ENCODE measurements at places on chromosomes 2 and 18.

DNA sequence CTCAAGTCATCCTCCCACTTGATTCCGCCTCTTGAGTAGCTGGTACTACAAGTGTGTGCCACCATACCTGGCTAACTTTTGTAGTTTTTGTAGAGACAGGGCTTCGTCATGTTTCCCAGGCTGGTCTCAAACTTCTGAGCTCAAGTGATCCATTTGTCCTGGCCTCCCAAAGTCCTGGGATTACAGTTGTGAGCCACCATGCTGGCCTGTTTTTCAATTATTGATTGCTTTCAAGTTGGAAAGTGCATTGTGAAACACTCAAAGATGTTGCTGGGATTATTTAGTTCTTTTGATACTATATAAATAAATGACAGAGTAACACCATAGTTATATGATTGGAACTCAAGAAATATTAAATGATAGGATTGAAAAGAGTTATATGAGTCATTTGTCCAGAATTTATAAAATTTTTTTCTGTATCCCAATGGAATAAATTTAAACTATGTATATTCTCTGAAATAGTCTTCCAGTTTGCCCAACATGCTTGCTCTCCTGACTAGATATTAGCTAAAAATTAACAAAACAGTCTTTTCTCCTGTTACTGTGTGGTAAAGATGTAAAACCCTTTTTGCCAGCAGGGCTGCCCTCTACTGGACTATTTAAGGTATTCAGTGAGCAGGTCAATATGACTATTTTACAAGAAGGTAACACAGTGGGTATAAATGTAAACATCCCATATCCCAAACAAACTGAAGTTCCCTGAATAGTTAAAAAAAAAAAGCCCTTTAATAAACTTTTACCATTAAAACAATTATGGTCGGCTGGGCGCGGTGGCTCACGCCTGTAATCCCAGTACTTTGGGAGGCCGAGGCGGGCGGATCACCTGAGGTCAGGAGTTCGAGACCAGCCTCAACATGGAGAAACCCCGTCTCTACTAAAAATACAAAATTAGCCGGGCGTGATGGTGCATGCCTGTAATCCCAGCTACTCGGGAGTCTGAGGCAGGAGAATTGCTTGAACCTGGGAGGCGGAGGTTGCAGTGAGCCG lies 42.7 kb downstream of the ACSL3 start:
- DNase-seq, result peak; percentile 43

- DNase-seq, result no peak
Measured at GRCh38 chr2:156826341-156826933, 390.3 kb downstream of the GPD2 start.

GRCh38 chr18:44458777-44459176 lies 221.9 kb upstream of the SETBP1 start:
- no peak for DNase-seq

- DNase-seq, result no peak
Measured at GRCh38 chr2:144629935-144630334, 110.0 kb upstream of the ZEB2 start.

DNA sequence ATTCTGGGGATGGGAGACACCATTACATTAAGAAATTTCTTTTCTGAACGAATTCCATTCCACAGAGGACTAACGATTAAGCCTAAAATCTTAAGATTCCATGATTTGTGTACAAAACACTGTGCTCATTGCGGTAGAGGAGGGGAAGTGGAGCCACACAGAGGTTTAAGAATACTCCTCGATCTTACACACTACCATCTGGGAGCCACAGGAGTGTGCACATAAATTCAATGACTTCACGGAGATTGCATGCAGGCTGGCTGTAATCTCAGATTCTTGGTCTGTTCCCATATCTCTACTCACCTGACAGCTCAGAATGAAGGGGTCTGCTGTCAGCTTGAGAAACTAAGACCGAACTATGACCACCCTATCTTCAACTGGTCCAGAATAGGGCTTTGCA lies 762 bp downstream of the VPS4B start:
- DNase-seq, result no peak

DNA sequence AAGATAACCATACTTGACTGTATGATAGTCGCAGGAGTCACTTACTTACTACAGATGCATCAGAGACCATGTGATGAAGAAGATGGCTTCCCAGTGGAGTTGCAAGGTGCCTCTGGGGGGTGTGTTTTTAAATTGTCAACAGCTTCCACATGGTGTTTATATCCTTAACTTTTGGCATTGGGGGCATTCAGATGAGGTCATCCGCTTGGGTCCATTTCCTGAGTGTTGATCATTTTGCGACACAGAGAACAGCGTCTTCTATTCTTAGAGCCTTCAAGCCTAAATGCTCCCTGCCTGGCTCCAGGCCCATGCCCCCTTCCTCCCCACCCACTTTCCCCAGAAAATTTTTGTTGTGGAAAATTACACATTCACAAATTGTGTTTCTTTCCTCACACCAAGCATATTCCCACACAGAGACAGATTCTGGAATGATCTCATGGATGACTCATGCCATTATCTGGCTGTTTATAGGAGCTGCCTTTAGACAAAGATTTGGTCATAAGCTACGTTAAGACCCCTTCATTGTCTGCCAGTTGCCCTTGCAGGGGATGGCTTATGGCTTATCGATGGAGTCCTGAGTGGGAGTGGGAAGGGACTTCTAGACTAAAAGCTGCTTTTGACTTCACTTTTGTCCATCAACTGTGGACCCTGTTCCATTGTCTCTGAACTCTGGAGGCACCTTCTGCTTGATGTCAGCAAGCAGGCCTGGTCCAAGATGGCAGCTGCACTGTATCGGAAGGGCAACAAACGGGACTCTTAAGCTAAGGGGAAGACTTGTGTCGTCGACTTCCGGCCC lies 91.8 kb downstream of the CABLES1 start:
- DNase-seq, result no peak

- no peak for DNase-seq
Measured at GRCh38 chr2:22027345-22028005, 903.7 kb downstream of the TDRD15 start.

DNA sequence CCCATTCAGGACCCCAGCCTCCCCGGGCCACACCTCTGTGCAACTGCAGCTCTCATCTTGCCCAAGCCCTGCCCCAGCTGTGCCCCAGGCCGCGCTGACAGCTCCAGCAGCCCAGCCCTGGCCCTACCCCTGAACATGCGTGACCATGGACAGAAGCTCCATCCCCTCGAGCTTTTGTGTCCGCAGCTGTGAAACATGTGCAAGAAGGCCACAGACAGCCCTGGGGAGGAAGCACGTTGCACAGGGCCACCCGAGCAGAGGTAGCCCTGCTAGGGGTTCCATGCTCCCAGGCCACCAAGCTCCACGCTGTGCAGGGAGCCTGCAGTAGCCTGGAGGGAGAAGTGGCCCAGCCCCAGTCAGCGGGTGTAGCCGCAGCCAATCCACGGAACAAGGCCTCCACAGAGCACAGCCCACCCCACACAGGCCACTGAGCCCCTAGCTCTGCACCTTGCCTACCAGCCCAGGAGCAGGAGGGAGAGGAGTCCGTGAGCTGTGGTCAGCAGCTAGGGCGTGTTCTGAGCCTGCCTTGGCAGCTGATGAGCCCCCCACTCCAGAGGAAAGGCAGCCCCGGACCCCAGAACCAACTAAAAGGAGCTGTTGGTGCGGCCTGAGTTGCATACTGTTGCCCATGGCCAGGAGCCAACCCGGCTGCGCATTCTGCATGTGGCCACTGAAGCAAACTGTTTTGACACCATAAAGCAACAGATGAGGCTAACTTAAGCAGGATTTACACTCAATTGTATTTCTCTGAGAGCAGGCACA lies 184.0 kb downstream of the SEPTIN10 start:
- no peak for DNase-seq

GRCh38 chr2:133452583-133452982 lies 115.7 kb downstream of the NCKAP5 start:
- DNase-seq, result no peak

GRCh38 chr2:5877360-5877759 lies 185.2 kb downstream of the SOX11 start:
- no peak for DNase-seq

DNA sequence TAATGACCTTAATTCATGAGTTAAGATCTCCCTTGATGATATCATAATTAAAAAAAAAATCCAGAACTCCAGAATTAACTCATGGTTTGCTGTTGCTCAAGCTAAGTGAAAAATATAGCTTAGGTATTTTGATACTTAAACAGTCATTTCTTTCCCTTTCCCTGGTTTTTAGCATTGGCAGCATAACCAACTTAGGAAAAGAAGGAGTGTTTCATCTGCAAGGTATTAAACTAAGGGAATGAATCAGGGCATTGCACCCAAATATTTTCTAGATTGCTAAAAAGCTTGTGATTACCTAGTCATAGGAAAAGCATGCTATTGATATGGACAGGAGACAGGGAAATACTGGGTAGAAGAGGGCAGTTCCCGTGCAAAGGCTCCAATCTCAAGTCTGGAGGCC lies 207.2 kb downstream of the LRP1B start:
- DNase-seq, result no peak

DNA sequence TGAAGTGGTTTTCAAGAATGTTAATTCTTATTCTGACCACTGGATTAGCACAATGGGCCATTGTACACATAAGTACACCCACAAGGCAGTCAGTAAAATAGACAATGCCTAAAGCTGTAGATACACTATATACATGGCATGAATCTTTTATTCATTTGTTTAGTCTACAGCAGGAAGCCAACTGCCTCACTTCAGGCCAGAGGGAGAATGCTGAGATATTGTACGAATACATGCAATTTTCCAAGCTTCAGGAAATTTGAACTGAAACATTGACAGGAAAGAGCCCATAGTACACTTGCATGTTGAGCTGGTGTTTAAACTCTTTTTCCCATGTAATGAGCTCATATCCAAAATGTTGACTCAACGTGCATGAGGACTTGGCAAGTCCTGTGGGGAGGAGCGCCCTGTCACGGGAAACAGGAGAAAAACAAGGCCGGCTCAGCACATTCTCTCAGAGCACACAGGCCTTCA lies 111.6 kb upstream of the CYP1B1 start:
- no peak for DNase-seq

DNA sequence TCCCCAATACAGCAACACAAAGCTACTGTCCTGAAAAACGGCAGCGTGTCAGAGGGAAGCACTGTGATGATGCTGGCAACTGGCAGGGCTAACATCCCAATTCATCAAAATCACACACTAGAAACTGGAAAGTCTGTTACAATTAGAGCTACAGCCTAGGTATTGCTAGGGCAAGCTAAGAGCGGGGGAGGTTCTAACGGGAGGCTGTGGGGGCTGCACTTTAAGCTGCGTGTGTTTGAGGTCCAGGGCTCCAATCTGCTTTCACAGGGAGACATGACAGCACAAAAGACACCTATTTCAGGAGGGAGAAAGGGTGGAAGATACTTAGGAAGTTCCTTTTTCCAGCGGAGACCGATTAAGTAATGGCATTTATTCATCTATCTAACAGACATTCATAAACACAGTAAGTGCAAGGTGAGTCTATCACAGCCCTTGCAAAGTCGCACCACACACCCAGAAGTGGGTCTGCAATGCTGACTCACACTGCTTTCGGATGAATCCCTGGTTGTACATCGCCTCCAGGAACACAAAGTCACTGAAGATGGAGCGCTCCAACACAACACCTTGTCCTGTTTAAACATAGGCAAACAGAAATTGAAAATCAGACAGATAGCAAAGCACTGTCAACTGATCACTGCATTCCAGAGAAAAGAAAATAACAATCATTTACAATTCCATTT lies 6.9 kb downstream of the NDUFA10 start:
- no peak for DNase-seq

- DNase-seq, result no peak
Measured at GRCh38 chr2:195342061-195342460, 315.0 kb upstream of the SLC39A10 start.

DNA sequence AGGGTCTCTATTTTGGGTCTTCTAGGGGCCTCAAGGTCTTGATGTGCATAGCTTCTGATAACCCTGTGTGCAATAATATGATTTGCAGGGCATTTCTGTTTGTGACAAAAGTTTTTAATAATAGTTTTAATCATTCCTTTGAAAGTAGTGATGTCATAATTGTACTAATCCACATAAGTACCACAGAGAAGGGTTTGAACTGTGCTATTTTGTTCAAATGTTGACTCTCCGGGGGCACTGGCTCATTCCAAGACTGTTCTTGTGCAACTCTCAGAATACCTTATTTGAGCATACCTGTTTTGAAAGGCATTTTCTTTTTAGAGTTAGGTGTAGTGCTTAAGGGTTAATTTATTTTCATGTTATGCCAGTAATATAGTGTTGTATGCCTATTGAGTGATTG lies 41.6 kb downstream of the PLEKHB2 start:
- DNase-seq, result no peak

- no peak for DNase-seq
Measured at GRCh38 chr2:205865056-205865455, 182.8 kb downstream of the NRP2 start.

GRCh38 chr2:182845794-182846417 lies 20.5 kb downstream of the FRZB start:
- DNase-seq, result no peak

DNA sequence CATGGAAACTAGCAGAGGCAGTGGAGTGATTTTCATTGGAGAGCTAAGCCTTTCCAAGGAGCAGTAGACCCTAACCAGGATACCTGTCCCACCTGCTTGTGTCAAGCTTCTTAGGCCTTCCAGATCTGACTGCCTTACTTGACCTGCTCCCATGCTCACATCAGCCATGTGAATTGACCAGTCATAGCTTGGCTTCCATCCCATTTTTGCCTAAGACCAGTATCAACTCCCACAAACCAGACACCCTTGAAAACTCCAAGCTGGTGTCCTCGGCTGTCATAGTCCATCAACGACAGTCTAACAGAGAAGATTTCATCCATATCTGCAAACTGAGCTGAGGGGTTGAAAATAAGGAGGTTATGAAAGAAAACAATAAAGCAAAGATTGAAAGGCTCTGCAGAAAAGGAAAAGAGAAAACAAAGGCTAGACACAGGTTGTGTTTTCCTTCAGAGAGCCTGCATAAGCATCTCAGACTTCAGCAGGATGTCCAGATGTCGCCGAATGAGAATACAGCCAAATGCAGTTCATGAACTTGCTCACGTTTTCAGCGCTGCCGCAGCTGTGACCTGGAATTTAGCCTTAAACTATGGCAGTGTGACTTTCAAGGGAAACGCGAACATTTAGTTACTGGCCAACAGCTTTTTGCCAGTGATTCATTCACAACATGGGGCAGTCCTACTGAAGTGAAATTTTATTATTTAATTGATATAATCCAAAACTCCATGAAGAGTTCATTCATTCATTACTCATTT lies 868.1 kb upstream of the ID2 start:
- DNase-seq, result no peak

GRCh38 chr2:65864619-65865018 lies 432.2 kb upstream of the SPRED2 start:
- no peak for DNase-seq
